ENCODE measurements at places on chromosomes 1 and 21.
A peak's percentile ranks its signal among the peaks of the same experiment; 100 is the strongest.

GRCh38 chr1:242456726-242457269, 67.7 kb downstream of the PLD5 start:
- DNase-seq: no peak

- DNase-seq: no peak
Measured at GRCh38 chr1:64323054-64323453, 119.6 kb downstream of the UBE2U start.

GRCh38 chr1:209485167-209485566, 98.3 kb upstream of the CAMK1G start:
- DNase-seq: no peak

DNA sequence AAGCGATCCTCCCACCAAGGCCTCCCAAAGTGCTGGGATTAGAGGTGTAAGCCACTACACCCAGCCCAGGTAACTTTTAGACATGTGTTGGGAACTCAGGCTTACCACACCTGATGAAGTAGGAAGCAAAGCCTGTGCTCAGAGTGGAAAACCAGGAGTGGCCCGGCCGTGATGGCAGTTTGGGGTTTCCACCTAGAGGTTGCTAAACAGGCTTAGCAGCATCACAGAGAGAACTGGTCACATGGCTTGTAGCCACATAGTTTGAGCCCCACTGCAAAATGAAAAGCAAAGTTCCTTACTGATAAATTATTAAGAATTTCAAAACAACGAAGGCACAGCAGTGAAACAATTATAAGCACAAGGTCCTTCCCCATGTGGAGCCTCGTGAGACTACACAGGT, 142.6 kb upstream of the CXADR start:
- no peak for DNase-seq

- no peak for DNase-seq
Measured at GRCh38 chr21:24844671-24845070, 762.6 kb downstream of the MRPL39 start.

- peak; percentile 69 for DNase-seq
Measured at GRCh38 chr1:29120947-29121485, 2.7 kb downstream of the TMEM200B start.

GRCh38 chr1:212438831-212439237, 6.1 kb downstream of the NENF start:
- no peak for DNase-seq

GRCh38 chr1:242784807-242785206, 260.3 kb upstream of the PLD5 start:
- no peak for DNase-seq

DNA sequence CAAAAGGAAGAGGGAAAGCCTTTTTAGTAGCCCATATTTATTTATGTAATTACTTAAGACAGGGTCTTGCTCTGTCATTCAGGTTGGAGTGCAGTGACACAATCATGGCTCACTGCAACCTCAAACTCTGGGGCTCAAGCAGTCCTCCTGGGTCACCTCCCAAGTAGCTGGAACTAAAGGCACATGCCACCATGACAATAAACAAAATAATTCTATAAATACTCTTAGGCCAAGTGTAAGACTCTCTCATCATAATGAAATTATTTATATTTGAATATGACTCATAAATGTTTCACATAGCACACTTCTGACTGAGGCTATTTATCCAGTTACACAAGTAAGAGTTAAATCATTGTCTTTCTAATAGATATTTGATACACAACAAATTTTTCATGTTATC, 314.7 kb downstream of the AMY1C start:
- DNase-seq: no peak

DNA sequence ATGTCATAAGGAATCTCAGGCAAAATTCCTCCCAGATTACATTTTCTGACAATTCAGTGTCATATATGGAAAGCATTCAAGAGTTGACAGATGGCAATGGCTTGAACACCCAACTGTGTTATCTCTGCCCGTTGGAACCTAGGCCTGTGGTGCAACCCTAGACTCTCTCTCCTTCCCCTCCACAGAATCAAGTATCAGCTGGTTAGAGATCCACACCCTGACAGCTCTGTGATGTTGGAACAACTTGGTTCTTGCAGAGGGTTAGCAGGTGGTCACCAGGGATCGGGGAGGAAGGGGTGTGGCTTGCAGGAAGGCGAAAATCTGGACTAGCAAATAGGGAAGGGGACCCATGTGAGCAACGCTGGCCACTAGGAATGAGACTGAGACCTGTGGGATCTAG, 26.3 kb downstream of the PCSK9 start:
- DNase-seq: no peak

DNA sequence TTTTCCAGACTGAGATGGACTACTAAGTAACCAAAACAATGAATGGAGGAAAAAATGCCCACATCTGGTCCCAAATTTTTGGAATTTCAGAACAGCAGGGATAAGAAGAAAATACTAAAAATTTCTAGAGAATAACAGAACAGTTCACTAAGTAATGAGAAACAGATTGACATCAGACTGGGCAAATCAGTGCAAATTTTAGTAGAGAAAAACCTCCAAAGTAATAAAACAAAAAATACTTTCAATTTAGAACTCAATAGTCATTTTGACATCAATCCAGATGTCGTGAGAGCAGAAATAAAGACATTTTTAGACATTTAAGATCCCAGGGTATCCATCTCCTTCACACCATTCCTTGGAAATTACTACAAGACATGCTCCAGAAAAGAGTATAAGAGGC, 39.3 kb downstream of the CRP start:
- DNase-seq: no peak

DNA sequence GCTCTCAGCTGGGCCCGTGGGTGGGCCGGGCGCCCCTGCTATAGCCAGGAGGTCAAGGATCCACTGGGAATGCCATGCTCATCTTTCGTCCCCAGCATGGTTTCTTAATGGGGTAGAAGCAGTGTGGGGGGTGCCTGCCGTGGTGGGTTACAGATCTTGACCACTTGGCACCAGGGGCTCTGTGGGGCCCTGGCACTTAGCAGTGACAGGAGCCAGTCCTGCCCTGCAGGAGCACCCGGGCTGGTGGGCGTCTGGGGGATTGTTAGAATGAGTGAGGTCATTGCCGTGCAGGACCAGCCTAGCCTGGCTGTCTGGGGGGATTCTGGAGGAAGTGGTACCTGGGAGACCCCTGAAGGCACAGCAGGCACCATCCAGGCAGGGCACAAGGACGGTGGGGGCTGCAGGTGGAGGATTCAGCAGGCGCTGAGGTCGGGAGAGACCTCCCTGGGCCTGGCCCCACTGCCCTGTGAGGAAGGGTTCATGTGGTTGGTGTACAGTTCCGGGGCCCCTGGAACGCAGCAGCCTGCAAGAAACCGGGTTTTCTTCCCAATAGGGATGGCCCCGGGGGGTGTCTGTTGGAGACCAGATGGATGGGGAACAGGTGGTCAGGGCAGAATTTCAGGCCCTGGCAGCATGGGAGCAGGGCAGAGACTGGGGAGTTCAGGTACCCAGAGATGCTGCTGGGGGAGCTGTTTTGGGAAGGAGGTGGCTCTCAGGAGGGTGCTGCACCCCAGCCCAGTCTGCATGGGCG, 4.8 kb downstream of the AIRE start:
- peak; percentile 3 for DNase-seq

GRCh38 chr1:58837886-58838285, 54.0 kb upstream of the JUN start:
- DNase-seq: no peak

DNA sequence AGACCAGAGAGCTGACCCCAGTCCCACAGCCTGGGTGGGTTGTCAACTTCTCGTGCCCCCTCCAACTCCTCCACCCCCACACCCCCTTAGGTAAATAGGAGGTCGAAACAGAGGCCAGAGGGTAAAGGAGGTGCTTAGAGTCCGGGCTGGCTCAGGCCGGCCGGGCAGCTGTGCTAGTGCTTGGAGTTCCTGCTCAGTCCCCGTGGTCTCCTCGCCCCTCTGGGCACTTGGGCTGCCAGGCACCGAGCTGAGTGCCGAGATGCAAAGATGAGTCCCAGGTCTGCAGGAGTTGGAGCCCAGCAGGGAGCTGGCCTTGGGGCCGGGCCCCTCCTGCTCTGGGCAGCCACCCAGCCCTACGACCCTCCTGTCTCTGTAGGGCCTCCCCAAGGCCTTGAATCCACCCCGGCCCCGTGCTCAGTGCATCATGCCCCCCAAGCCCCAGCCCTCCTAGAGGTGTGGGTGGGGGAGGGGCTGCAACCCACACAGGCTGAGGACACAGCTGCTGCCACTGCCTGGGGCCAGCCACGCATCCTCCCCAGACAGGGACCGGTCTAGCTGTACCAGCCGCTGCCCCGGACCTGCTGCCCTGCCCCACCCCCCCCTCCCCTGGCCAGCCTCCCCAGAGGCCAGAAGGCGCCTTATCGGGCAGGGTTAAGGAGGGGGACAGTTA, 1.9 kb downstream of the SMIM1 start:
- no peak for DNase-seq

DNA sequence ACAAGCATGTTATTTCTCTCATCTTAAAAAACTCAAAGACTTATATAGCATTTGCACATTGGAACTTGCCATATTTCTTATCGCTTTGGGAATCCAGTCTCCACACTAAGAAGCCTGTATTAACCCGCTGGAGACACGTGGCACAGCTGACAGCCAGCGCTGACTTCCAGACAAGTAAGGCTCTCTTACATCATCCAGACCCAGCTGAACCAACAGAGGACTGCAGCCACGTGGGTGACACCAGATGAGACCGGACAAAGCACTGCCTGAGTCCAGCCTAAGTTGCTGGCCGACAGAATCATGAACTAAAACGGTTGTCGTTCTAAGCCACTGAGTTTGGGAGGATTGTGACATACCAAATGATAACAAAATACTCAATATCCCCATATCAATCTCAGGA, 6.3 kb upstream of the CD247 start:
- no peak for DNase-seq

DNA sequence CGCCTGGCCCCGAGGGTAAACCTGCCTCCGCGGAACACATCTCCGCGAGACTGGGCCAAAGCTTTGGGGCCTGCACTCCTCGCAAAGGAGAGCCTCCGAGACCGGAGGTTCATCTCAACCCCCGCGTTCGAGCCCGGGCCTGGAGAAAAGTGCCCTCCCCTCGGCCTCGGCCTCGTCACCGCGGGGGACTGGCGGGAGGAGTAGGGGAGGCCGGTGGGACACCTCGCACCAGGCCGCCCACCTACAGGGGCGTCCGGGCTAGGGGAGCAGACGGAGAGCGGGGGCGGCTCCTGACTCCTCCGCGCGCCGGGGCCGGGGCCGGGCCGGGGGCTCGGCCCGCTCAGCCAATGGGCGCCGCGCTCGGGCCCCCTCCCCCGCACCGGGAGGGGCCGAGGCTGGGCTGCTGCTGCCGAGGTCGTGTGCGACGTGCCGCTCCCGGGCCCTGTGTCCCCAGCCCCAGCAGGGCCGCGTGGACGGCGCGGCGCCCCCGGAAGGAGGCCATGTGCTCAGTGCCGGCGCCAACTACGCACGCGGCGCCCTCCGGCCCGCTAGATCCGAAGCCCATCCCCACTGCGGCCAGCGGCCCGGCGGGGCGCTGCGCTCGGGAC, 684 bp downstream of the SLC2A1 start:
- peak; percentile 81 for DNase-seq

All from GM06990 (cell line).